Aorta (tissue), 5 donors: ENCODE measurements at places on chromosomes 13 and 19.

DNA sequence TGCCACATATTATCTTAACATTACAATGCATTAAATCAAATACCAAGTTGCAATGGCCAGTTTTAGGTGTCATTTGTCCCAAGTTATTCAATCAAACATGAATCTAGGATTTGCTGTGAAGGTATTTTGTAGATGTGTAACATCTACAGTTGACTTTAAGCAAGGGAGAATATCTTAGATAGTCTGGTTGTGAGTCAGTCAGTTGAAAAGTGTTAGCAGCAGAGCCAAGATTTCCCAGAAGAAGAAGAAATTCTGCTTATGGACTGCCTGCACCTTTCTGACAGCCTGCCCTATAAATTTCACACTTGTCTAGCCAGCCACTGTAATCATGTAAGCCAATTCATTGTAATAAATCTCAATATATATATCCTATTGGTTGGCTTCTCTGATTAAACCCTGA lies 41.3 kb upstream of the INTS6 start:
- no peak for DNase-seq

- DNase-seq: no peak
These were observed 146.3 kb downstream of the GPC5 start for GRCh38 chr13:91544723-91545122.

DNA sequence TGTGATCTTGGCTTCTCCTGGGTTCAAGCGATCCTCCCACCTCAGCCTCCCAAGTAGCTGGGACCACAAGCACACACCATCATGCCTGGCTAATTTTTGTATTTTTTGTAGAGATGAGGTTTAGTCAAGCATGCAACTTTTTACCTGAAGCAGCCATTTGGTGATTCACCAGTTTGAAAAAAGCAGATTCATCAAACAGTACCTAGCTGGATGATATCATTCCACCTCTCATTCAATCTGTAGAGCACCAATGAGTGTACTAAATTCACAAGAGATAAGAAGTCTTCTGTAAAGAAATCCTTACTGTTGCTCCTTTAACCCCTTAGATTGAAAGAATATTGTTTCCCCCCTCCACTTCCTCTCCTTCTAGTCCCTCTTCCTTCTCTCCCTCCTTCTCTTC lies 261.1 kb upstream of the RFC3 start:
- no peak for DNase-seq

DNA sequence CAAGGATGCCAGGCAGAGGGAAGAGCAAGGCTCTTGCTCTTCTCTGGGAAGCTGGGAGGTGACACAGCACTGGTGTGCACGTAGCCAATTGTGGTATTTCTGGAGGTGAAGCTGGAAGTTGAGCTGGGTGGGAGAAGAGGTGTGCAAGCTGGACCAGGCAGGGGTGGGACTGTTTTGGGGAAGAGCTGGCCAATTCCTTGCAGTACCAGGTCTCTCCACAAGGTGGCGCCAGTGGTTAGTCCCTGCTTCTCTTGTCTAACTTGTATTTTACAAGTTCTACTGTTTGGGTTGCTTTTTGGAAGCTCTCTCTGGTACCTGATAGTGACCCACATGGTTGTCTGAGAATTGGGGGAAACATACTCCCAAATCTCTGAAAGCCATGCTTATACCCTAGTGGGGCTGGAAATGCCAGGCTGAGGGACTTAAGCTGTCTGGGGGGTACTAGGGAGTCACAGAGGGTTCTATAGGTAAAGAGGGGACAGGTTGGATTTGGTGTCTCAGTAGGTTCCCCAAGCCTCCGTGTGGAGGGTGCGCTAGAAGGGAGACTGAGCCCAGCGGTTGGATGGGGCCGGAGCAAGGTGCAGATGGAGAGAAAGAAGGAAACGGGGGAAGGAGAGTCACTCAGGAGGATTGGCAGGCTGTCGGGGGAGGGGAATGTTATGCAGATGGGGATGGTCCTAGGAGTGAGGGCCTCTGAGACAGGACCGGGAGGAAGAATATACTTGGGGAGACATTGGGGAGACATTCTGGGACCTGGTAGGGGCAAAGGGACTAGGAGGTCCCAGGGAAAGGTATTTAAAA lies 3.0 kb downstream of the HPN start:
- DNase-seq: peak; percentile 89

DNA sequence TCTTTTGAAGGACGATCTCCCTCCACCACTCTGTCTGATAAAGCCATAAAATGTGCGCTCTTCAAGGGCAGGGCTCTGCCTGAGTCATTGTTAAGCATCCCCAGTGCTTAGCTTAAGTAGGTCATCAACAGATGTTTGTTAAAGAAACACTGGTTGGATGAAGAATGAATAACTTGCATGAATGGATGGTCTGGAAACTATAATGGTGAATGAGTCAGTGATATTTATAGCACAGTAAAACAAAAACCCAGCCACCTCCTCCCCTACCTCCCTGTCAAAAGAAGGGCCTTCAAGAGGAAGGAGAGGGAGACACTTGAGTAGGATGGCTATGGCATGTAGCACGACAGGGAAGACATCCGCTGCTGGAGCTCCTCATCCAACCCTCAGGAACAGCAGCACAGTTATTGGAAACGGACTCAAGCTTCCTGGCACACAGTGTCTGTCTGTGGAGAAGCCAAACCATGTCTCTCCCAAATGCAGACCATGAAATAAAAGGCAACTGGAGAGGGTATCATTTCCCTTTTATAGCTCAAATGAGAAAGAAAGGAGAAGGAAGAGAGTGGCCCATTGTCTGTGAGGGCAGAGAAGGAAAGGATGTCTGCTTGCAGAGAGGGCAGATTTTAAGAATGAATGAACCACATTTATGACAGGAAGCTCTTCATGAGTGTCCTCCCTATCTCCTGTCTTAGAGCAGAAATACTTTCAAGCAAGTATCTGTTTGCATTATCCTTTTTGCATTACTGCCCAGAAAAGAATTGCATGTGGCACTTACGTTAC lies 183.5 kb upstream of the UBL3 start:
- no peak for DNase-seq

DNA sequence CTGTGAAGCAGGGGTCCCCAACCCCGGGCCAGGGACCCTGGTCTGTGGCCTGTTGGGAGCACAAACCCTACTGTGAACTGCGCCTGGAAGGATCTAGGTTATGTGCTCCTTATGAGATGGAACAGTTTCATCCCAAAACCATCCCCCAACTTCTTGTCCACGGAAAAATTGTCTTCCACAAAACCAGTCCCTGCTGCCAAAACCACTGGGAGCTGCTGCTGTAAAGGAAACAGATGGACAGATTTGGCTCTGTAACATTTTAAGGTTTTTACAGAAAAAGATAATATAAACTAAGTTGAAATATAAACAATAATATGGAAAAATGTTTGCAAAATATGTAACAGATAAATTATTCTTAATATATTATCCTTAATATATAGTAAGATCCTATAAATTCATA lies 73.7 kb downstream of the COG6 start:
- no peak for DNase-seq

GRCh38 chr19:33374236-33374714 lies 766 bp downstream of the CEBPG start:
- DNase-seq: no peak

DNA sequence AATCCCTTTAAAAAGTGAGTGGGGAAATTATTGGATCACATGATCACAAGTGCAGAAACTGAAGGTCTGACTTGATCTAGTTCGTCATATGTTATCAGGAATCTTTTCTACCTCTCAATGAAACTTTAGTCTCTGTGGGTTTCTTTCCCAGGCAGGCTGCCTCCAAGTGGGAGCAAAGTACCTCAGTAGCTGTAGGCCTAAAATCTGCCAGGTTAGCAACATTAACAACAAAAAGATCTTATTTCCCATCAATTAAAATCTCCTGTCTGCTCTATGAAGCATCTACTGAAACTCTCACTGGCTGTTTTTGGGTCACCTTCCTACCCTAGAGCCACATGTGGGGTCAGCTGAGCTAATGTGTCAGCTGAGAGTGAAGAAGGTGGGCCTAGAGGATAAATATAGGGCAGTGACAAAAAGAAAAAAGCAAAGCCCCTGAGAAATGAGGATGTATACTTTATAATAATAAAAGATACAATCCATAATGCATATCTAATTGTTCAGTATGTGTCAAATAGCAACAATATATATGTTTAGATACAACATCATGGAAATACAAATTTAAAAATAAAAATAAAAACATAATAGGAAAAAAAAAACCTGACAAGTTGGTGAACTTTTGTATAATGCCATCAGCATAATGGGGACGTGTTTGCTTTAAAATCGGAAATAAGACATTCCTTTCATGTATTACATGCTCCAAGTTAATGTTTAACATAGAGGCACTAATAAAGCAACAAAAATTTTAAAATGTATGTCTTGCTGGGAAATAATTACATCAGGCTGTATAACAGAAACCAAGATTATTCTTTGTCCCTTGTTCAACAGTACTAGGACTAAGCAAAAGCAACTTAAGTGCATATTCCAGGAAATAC lies 141.1 kb downstream of the GPC5 start:
- DNase-seq: no peak

- peak; percentile 79 for DNase-seq
These were observed 17.0 kb downstream of the ALOX5AP start for GRCh38 chr13:30752201-30752797.

DNA sequence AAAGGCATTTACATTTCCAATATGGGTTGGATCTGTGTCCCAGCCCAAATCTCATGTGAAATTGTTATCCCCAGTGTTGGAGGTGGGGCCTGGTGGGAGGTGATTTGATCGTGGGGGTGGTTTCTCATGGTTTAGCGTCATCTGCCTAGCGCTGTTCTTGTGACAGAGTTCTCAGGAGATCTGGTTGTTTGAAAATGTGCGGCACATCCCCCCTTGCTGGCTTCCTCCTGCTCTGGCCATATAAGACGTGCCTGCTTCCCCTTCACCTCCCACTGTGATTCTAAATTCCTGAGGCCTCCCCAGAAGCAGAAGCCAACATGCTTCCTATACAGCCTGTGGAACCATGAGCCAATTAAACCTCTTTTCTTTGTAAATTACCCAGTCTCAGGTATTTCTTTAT lies 126.2 kb upstream of the FNDC3A start:
- no peak for DNase-seq

DNA sequence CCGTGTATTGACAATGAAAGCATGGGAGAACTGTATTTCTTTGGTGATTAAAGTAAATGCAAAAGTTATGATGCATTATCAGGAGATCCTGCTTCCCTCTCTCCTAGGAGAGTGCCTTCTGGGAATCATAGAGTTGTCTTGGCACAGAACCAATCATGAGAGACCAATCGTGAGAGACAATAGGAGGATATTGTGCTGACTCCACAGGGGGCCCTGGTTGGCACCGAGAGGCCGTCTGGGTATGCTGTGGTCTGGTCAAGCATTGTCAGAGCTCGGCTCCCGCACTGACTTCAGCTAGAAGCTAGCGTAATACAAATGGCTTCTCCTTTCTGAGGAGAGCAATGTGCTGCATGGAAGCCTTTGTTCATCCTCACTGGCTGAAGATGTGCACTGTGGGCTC lies 131.5 kb upstream of the GJB6 start:
- no peak for DNase-seq

DNA sequence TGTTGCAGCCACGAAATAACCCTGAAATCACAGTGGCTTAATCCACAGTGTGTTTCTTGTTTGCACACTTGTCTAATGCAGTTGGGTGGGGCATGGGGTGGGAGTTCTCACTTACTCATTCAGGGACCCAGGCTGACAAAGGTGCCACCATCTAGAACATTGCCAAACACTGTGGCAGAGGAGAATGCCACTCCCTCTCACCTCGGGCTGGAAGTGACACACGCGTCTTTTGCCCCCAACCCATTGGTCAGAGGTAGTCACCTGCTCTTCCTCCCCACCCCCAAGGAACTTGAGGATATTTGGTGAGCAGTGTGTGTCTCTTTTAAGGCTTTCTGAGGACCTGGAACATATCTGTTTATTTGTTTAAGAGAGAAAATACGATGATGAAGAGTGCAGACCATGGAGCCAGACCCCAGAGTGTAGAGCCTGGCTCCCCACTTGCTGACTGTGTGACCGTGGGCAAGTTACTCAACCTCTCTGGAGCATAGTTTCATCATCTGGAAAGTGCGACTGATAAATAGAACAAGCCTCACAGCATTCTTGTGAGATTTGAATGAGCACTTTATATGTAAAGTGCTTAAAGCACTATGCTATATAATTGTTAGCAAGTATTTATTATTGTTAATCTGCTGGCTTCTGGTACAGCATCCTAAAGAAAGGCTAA lies 17.4 kb downstream of the GPR183 start:
- DNase-seq: no peak

DNA sequence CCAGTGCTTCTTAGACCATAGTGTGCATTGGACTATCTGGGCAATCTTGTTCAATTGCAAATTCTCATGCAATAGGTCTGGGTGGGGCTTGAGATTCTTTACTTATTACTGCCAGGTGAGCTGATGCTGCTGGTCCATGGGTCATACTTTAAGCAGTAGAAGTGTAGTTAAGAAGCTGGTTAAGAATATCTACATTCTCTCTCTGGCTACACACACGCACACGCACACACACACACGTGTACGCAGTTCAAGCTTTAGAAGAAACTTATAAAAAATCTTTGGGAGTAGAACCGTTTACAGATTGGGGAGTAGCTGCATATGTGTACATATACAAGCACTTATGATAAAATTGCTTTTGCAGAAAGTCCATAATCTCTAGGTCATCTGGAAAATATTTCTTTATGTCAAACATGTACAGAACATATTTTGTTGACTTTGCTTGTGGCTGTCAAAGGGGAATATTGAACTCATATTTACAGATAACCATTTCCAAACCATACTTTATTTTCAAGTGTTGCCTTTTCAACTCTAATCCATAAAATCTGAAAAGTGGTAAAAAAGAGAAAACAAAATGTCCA lies 99.7 kb downstream of the GPC6 start:
- DNase-seq: no peak

GRCh38 chr19:8488365-8488764 lies 14.1 kb downstream of the PRAM1 start:
- no peak for DNase-seq

GRCh38 chr13:110242615-110243014 lies 64.3 kb downstream of the COL4A1 start:
- DNase-seq: no peak

DNA sequence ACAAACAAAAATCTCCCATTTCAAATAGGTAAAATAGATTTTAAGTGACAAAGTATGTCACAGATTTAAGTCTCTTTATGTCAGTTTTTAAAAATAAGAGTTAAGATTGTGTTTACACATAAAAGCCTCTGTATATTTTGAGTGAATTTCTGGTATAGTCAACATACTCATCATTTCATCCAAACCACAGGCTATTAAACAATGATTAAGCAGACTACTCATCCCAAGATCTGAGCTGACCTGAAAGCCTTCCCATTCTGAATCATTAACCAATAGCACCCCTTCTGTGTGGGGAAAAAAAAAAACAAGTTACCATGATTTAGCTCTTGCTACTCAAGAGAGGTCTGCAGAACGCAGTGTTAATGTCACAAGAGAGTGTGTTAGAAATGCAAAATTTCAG lies 284.4 kb upstream of the NBEA start:
- DNase-seq: no peak

- DNase-seq: no peak
These were observed 93.8 kb upstream of the RNF113B start for GRCh38 chr13:98270819-98271218.
